WTC11 (cell line): ENCODE measurements at places on chromosomes 6 and 20.
A peak's percentile ranks its signal among the peaks of the same experiment; 100 is the strongest.

DNA sequence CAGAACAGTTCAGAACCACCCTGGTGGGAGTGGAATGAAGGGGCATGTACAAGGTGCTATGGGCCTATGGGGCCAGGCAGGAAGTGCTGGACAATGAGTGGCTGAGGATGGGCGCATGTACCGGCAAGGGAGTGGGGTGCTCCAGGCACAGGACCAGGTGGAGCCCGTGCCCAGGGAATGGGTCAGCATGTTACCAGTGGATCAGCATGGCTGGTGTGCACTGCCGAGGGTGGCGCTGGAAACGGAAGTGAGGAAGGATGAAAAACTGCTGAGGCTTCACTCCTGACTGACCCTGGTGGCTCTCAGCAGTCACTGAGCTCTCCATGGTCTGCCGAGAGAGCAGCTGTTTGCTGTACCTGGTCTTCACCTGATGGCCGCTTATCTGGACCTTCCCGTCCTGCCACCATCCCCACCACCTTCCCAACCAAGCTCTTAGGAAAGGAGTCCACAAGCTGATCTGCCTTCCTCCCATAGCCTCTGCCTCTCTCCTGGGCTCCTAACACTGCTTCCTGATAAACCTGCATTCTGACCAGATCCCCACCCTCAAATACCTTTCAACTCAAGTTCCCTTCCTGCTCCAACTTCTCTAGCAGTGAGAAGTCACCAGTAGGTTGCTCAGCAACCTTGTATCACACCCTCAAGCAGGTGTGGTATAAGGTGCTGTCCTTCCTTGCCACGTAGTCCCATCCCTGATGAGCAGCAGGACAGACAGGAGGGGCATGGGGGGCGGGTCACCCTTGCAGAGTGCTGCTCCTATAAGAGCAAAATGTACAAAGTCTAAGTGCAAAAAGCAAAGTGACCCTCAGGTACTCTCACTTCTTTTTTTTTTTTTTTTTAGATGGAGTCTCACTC lies 7.1 kb downstream of the UQCC2 start:
- no peak for DNase-seq

GRCh38 chr6:33156561-33156960 lies 35.7 kb downstream of the COL11A2 start:
- no peak for DNase-seq

DNA sequence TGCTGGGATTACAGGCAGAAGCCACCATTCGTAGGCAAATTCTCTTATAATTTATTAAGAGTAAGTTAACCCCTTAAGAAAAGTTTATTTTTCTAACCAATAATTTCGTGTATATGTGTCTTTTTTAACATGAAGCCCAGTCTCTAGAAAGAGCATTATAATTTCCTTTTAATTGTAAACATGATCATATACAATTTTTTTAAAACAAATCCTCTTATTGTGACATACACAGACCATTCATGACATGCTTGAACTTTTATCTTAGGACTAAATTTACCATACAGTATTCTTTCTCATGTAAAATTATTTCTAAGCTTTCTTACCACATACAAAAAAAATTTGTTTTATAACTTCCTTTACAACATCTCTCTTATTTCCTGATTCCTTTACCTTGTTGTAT lies 6.7 kb downstream of the ACOT13 start:
- no peak for DNase-seq

DNA sequence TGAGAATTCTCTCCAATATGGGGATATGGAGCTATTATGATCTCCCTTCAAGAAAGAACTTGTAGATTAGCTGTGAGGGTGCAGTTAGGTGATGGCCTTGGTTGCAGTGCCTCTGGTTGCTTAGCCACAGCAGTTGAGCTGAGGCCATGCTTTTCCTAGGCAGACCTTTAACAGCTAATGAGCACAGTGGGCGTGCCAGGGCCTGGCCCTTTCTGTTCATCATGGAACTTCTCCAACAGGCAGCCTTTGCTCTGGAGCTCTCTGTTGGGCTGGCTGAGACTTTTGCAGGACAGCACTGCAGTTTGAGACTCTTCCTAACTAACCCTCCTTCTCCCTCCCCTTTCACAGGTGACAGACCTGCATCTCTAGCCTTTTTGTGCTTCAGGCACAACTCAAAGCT lies 39.7 kb upstream of the TMEM170B start:
- DNase-seq, result no peak

- DNase-seq, result no peak
Measured at GRCh38 chr6:13011612-13012146, 295.1 kb downstream of the PHACTR1 start.

DNA sequence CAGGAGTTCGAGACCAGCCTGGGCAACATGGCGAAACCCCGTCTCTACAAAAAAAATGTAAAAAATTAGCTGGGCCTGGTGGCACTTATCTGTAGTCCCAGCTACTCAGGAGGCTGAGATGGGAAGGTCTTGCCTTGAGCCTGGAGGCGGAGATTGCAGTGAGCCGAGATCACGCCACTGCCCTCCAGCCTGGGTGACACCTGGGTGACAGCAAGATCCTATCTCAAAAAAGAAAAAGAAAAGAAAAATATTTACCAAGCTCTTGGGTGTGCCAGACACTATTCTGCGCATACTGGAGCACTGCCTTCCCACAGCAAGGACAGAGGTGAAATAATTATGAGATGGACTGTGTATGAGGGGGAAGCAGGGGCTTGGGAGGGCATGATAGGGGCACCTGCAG lies 19.6 kb downstream of the POFUT1 start:
- DNase-seq, result no peak

GRCh38 chr6:27062755-27063154 lies 184.7 kb upstream of the PRSS16 start:
- no peak for DNase-seq

GRCh38 chr6:45541934-45542333 lies 164.2 kb upstream of the SUPT3H start:
- DNase-seq, result no peak

DNA sequence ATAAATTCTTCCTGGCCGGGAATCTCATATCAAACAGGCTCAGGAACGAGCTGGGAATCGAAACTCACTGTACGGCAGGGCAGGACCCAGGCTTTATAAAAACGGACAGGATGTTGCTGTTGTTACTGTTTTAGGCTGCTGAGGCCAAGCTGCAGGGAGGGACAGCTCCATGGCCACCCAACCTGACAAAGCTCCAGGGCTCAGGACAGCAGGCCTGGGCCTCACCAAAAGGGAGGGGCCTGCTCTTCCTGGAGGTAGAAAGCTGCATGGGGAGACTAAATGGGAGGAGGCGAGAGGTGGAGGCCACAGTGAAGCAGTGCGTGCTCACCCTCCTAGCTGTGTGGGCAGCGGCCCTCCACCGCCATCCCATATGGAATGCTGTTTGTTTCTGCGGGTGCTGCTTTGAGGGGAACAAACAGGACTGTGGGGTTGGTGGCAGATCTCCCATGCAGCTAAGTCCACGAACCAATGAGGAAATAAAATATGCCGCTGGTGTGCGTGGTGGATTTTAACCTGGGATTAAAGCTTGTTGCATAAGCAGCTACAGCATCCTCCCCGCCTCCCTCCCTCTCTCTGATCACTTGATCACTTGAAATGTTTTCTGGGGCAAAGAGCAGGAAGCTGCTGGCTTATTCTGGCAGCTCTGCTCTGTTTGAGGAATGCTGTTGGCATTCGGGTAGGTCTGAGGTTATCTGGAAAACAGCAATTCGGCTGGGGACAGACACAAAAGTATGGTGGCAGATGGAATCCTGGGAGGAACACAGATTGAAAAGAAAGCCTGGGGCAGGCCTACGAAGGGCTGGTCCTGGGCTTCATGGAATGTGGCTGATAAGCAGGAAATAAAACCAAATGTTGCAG lies 2.4 kb upstream of the ZMYND8 start:
- DNase-seq, result peak; percentile 38

DNA sequence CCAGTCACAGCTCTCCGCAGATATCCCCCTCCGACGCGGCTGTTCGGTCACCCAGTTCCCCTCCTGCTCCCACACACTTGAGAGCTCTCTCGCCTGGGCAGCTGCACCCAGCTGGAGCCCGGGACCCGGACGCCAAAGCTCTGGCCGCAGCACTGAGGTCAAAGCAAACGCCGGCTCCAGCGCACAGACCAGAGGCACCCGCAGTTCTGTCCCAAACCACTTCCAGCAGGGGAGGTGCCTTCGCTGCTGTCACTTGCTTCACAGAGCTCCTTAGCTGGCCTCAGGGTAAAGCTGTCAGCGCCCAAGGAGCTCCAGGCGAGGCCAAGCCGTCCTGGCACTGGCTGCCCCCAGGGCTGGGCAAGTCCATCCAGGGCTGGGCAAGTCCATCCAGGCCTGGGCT lies 27.9 kb downstream of the SLC2A4RG start:
- DNase-seq, result no peak

GRCh38 chr6:90818163-90818562 lies 231.3 kb upstream of the MAP3K7 start:
- DNase-seq, result no peak

DNA sequence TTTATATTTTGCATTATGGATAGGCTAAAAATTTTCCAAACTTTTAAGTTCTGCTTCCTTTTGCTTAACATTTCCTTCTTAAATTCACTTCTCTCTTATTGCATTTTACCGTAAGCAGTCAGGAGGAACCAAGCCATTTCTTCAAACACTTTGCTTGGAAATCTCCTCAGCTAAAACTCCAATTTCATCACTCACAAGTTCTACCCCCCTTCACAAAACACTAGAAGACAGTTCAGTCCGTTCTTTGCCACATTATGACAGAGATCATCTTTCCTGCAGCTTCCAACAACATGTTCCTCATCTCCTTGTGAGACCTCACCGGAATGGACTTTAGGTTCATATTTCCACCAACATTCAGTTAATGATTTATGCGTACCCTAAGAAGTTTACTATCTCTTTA lies 79.2 kb upstream of the LY86 start:
- no peak for DNase-seq

GRCh38 chr6:86586195-86586594 lies 351.1 kb upstream of the HTR1E start:
- no peak for DNase-seq

DNA sequence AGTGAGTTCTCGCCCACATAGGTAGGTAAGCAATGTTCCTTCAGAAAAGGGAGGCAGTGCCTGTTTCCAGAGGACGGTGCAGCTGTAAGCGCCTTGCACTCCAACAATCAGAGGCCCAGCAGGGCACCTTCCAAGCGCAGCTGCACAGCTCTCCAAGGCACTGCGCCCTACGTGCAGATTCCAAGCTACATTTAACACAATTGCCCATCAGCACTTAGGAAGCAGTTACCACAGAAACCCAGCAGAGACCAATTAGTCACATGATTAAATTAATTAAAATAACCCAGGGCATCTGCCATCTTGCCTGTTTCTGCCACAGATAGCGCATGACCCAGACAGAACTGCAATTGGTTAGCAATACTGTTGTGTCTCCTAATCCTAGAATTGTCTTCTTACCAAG lies 65.5 kb downstream of the SOBP start:
- no peak for DNase-seq

- no peak for DNase-seq
Measured at GRCh38 chr20:48163505-48163904, 378.2 kb upstream of the SULF2 start.

- DNase-seq, result no peak
Measured at GRCh38 chr6:150759483-150759882, 106.0 kb upstream of the MTHFD1L start.

- peak; percentile 52 for DNase-seq
Measured at GRCh38 chr20:61480158-61480825, 228.2 kb downstream of the CDH4 start.

DNA sequence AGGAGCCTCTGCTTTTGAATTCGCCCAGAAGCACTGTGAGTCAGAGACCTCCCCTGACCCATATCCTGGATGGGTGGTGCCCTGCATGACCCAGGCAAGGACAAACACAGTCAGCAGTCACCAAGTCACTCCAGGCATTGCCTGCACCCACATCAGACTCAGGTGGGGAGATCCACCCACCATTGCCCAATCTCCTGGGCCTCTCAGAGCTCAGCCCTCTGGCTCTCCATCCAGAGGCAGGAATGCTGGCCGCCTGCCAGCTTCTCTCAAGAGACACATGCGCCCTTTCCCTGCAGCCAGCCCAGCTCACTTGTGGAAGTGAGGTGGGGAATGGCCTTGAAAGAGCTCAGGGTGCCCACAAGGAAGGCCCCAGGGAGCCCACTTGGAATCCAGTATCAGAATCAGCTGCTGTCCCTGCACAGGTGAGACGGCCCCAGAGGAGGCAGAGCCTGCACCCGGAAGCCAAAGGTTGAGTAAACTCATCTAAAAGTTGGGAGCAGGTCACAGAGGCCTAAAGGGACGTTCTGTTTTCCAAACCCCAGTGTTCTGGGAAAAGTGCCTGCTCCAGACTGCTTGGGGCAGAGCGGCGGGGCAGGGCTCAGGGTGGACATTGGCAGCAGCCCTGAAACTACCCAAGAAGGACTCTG lies 129.8 kb downstream of the PREX1 start:
- DNase-seq, result no peak

DNA sequence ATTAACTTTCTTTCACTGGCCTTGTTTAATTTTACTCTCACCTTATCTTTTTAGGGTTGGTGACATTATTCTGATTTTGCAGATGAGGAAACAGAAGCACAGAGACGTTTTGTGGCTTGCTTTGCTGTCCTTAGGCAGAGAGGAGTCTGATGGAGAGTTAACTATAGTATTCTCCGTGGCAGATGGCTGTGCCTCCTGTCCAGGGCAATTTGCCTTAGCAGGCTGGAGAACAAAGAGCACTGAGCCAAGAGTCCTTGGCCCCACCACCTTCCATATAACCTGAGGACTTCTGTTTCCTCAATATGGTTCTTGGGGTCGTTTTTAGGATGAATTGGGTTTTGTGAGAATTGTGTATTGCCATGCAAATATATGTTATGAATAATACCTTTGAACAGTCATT lies 71.4 kb upstream of the BACH2 start:
- no peak for DNase-seq
